ENCODE measurements at places on chromosomes 6 and 20. TPM values are rescaled to one million over a fixed set of nuclear protein-coding genes. Genes with fewer than 3 reads are reported as not detected.

Gene SPATS1
- total RNA-seq, result not detected

Gene RIPPLY2
- not detected for total RNA-seq

Gene AHCY
- total RNA-seq, result 141 TPM

Gene TUBB2A
- 197 TPM for total RNA-seq

DNA sequence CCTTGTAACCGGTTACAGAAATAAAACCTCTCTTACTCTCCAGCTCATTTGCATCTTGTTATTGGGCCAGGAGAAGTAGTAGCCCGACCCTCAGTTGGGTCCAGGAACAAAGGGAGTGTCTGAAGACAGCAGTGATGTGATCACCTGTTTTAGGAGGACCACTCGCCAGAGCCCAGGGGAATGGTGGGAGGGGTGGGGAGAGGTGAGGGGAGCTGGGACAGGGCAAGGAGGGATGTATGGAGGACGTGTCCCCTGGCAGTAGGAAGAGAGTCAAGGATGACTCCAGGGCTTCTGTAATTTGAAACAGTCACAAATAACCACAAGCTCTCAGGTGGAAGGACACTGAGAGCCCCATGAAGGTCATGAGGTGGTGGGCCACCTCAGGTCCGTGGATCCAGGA lies 1.4 kb upstream of the PCMTD2 start:
- DNase-seq, result no peak

DNA sequence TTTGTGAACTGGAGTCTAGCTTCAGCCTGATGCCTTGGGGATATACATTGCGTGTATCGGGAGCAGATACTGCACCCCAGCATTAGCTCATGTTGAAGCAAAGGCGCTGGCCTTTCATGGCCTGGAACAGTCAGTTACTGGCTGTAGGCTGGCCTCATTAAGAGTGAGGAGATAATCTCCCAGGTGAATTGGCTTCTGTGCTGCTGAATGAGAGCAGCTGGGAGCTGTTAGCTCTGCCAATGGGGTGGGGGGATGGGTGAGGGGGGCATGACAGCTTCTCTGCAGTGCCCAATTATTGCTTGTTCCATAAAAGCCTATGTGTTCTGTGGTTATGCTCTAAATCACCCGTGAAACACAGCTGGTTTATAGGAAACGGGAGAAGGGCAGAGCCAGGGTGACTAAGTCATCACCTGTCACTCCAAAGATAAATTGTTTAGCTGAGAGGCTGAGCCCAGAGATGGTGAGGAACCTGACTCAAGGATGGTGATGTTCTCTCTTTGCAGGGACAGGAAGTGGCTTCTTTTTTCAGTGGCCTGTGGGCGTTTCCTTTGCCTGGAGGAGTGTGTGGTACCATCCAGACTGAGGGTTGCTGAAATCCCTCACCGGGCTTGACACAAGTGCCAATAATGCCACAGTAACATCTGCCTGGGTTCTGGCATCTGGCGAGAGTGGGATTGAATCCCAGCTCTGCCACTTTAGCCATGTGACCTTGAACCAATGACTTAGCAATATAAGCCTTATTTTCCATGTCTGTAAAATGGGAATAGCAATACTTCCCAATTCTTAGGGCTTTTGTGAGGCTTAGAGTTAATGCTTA lies 170.8 kb downstream of the BCAS1 start:
- DNase-seq, result peak; percentile 100

- DNase-seq, result no peak
These were observed 49.2 kb upstream of the FOXC1 start for GRCh38 chr6:1560281-1561058.

All from LHCN-M2 (cell line).